ENCODE measurements at places on chromosomes 6 and 20.

DNA sequence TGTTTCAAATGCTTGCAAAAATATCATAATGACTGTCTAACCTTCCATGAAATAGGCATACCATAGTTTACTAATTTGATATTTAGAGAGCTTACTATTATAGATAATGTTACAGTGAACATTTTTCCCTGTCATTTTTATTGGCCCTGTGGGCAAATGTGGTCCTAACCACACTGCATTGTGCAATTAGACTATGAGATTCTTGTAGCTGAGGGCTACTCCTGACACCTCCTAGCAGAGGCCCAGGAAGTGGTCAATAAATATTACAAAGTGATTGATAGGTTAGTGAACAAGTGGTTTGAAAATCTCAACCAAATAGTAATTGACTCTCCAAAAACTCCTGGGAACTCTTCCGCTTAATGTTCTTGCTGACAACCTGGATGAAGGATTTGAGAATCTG is 160.5 kb upstream of the KCNG1 start:
- DNase-seq = no peak

- no peak for DNase-seq
Observed at GRCh38 chr20:64142590-64142989, 21.7 kb upstream of the MYT1 start.

- DNase-seq = no peak
Observed at GRCh38 chr20:63363013-63363957, 2.1 kb upstream of the CHRNA4 start.

DNA sequence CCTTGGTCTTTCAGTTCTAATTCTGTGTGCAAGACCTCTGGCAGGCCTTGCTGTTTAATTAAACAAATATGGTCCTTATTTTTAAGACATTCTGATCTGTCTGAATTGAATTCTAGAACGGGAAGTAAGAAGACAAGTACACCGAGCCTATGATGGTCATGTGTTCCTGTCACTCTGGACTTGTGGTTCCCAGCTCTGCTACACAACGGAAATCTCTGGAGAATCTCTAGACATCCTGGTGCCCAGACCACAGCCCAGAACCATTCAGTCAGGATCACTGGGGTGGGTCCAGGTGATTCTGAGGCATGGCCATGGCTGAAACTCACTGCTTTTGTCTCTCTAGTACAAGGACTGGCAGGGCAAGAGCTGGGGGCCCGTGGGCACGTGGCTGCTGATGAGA is 15.9 kb upstream of the KCNK16 start:
- DNase-seq = no peak

DNA sequence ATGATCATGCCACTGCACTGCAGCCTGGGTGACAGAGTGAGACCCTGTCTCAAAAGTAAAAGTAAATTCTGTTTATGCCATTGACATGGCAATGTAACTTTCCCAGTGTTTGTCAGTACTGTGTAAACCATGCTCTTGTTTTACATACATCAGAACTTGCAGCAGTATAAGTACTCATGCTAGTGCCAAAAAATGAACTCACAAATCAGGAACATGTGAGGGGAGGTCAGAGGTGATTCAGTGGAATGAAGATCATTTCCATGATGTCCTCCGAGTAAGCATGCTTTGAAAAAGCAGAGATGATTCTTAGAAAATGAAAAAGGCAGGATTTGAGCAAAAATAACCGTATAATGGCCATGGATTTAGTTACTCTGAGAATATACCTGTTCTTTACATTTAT is 81.9 kb downstream of the ANKS1A start:
- DNase-seq = peak; percentile 29

GRCh38 chr6:153015094-153015640 is 12.7 kb upstream of the MTRF1L start:
- DNase-seq = no peak

Measured in hepatic stellate cell (primary cell).